Mesothelial cell of epicardium (in vitro differentiated cells): ENCODE measurements at places on chromosomes 7 and 10.

DNA sequence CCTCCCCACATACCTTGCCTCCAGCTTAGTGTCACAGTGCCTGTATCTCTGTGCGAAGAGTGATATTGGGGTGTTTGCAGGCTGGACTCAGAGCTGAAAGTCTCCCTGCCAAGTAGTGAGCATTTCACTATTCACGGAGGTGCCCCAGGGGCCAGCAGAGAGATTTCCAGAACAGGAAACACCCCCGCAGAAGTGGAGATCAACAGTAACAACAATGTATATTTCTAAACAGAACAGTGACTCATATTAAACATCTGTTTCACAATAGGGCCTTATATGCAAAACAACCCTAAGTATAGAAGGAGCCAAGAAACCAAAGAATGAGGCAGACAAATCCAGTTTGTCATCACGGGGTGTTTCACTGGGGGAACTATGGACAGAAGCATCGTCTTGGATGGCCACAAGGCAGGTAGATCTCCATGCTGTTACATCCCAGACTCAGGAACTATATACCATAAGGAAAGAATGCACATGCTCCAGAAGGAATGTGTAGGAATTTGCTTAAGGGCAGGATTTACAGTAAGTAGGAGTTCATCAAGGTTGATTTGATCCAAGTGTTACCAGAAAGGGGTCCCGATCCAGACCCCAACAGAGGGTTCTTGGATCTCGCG lies 29.3 kb upstream of the CCL24 start:
- no peak for DNase-seq

- no peak for DNase-seq
Observed at GRCh38 chr10:35743851-35744250, 101.8 kb upstream of the FZD8 start.

DNA sequence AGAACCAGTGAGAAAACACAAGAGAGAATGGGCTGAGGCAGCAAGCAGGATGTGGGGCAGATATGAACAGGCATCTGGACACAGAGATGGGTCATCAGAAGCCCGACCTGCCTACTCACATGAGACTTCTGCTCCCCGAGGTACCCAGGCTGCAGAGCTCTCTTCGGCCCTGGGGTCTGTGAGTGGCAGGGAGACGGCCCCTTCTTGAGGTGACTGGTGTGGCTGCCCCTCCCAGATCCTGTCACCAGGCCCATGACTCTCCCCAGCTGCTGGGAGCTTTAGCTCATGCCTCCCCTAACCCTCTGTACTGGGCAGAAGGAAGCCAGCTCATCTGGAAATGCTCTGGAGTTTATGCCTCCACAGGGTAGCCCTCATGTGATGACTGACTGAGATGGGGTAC lies 157.6 kb upstream of the PCBD1 start:
- DNase-seq: no peak

- peak; percentile 40 for DNase-seq
Observed at GRCh38 chr10:67697724-67698131, 1.7 kb upstream of the CTNNA3 start.

DNA sequence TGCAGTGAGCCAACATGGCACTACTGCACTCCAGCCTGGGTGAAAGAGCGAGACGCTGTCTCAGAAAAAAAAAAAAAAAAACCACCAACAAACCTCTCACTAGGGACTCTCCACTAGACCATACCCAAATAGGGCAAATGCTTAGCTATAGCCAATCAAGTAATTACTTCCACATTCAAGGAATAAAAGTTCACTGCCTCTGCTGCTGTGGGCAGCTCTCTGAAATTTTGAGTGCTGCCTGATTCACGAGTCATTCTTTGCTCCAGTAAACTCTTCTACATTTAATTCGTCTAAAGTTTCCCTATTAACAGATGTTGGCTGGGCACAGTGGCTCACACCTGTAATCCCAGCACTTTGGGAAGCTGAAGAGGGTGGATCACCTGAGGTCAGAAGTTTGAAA lies 4.7 kb upstream of the NRBF2 start:
- no peak for DNase-seq

DNA sequence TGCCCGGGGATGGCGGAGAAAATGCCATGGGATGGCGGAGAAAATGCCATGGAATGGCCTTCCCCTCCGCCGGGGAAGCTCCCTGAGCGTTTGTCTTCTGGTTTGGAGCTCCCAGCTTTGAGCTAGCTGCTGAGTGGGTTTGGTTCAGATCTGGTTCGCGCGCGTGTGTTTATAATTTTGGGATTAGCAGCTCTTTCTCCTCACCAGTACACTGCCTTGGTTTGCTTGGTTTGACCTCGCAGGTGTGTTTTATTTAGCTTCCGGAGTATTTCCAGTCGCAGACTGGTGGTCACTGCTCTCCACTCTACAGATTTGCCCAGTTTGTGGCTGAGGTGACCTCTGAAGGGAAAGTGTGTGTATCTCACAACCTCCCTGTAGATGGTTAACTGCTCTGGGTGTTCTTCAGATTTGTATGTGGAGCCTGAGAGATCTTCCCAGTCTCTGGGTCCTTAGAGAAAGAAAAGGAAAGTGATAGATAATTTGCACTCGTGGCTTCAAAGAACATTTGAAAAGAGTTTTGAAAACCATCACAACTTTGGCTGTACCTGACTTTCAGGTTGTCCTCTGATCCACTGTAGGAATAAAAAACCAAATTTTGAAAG lies 597 bp downstream of the ZNF277 start:
- DNase-seq: no peak

- no peak for DNase-seq
Observed at GRCh38 chr10:72075376-72076115, 12.8 kb downstream of the SPOCK2 start.

- DNase-seq: no peak
Observed at GRCh38 chr7:36750451-36750850, 26.2 kb upstream of the AOAH start.

DNA sequence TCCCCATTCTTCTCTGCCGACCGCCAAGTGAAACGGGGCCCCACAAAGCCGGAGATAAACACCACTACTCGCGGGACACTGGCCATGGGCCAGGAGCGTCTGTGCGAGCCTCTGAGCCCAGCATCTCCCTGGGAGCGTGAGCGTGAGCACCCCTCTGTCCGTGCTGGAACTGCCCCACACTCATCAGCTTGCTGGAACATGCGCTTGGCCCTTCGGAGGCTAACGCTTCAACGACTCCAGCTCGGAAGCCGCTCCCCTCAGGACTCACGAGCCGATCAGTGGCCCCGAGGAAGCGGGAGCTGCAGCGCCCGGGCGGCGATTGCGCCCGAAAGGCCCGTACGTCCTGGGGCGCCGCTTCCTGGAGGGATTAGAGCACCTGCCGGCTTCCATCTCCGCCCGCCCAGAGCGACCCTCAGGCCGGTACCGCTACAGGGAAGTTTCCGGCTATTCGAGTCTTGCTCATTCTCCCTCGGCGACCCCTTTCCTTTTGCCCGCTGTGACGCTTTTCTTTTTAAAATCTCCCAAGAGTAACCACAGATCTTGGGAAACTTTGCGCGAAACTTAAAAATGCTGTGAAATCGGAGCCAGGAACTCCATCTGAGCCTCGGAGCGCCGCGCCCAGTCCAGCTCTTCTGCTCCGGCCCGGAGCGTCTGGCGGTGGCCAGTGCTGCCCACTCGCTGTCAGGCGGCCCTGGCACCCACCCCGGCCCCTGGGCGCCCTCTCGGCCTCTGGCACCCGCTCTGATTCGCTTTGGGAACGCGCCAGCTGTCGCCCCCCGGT lies 1.0 kb downstream of the TLL2 start:
- DNase-seq: peak; percentile 54

- DNase-seq: no peak
Observed at GRCh38 chr7:128172151-128172550, 68.9 kb upstream of the LEP start.

GRCh38 chr7:147411096-147411495 lies 1179.5 kb upstream of the C7orf33 start:
- no peak for DNase-seq

DNA sequence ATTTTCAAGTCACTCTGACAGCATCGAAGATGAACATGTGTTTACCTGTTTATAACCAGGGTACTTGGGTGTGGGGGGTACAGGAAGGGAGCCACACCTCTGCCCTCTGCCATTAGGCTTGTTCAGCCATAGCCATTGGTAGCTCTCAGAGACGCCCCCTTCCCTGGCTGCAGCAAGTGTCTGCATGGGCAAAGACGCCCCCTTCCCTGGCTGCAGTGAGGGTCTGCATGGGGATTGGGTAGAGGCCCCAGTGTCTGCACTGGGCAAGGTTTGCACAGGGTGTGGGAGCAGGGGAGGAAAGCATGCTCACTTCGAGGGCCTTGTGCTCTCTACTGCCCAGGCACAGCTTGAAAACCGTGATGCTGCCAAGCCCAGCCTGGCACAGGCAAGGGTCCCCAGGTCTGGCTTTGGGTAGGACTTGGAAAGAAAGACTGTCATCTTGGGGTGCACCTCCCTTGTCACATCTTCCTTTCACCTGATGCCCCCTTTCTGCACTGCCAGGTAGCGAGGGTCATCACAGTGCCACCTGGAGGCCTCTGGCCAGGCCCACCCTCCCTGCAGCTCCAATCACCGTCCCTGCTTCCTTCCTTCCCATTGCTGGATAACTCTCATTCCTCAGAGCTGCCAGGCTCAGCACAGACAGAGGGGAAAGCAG lies 3.7 kb downstream of the TMEM225B start:
- no peak for DNase-seq
